ENCODE measurements at places on chromosomes 11 and 22.
A peak's percentile ranks its signal among the peaks of the same experiment; 100 is the strongest.

- peak; percentile 84 for DNase-seq
Measured at GRCh38 chr22:20155330-20156041, 4.6 kb upstream of the CCDC188 start.

GRCh38 chr11:65565624-65566453 is 4.4 kb upstream of the ZNRD2 start:
- peak; percentile 71 for DNase-seq

GRCh38 chr11:32099516-32099915 is 8.6 kb downstream of the RCN1 start:
- no peak for DNase-seq

GRCh38 chr11:4060182-4060923 is 34.2 kb upstream of the RRM1 start:
- no peak for DNase-seq

DNA sequence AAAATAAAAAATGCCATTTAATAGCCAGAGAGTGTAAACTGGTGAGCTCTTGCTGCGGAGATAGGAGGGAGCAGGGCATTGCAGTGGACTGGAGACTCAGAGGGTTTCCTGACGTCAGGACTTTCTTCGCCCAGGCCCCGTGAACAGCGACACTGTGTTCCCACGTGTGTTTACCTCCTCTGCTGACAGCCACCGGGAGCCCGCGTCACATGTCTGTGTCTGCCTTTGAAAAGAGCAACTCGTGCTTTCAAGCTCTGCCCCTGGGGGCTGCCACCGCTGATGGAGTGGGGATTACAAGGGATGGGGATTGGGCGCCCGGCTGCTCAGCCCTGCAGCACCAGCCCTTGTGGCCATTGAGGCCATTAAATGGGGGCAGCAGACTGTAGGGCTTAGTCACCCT is 3.3 kb downstream of the TANGO2 start:
- no peak for DNase-seq

DNA sequence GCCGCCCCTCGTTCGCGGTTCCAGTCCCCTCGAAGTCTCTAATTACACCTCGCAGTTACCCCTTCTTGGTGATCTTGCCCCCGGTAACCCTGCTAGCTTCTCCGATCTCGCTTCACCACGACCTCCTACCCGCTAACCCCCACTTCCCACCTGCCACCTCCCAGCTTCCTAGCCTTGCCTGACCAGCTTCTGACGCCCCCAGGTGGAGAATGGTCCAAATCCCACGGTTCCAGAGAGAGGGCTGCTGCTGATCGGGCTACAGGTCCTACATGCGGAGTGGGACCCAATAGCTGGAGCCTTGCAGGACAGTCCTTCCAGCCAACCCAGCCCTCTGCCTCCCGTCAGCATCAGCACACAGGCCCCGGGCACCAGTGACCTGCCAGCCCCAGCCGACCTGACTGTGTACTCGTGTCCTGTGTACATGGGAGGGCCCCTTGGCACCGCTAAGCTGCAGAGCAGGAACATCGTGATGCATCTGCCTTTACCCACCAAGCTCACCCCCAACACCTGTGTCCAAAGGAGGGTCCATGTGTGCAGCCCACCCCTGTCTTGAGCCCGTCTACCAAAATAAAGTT is 31.9 kb downstream of the RRP8 start:
- DNase-seq: no peak

GRCh38 chr22:20551805-20552442 is 44.5 kb downstream of the MED15 start:
- DNase-seq: no peak

GRCh38 chr11:134417871-134418840 is 6.1 kb upstream of the B3GAT1 start:
- DNase-seq: peak; percentile 47

DNA sequence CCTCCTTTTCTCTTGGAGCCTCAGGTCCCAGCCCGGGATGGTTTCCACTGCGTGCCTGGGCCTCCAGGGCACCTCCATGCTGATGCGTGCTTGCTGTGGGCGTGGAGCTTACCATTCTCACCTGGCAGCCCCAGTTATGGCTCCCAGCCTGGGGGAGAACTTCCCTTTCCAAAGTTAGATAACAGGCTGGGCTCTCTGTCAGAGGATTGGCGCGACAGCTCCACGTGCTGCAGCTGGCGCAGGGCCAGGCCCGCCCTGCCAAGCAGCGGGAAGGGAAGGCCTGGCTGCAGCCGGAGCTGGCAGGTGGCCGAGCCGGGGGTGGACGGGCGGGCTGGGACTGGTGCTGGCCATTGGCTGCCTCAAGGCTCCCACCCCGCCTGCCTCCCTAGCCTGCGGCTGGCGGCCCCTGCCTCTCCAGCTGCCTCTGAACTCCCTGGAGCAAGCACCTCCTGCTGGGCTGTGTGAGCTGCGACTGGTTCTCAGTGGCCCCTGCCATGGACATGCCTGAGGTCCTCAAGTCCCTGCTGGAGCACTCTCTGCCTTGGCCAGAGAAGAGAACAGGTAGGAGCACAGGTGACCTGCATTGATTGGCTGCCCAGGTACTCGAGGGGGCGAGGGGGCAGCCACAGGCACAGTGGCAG is 14.6 kb upstream of the TEF start:
- peak; percentile 96 for DNase-seq

GRCh38 chr11:8285228-8285627 is 21.6 kb upstream of the LMO1 start:
- no peak for DNase-seq

- DNase-seq: no peak
Measured at GRCh38 chr11:123904932-123905331, 3.0 kb downstream of the OR8D4 start.

DNA sequence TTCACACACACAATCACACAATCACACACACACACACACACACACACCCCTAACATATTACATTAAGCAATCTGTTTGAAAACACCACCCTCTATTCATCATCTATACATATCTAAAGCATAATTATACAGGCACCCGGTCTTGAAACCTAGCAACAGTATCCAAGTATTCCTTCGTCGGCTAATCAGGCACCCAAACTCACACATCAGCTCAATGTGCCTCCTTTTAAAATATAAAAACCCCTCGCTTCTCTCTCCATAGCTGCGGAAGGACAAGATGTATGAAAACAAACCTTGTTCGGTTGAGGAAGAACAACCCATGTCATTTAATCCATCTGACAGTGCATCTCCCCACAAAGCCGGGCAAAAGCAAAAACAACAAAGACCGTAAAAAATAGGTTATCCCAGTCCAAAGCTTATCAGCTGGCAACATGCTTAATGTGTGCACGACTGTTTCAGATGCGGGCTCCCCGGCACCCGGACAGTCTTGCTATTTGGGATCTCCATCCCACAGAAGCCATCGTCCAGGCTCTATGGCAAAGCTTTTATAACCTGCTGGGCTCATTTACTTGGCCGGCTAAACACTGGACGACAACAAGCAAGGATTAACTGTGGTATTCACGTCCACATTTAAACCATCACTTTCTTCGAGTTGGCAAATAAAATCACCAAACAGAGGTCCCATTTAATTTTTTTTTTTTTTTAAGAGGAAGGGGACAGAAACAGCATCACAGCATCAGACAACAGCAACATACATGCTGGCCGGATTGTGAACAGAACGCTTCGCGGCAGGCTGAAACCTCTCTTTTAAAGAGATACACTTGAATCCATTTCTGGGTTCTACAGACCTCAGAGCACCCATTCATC is 365.5 kb downstream of the SHANK2 start:
- DNase-seq: no peak

GRCh38 chr11:120527111-120527761 is 15.7 kb downstream of the GRIK4 start:
- DNase-seq: peak; percentile 48

GRCh38 chr11:64803846-64804345 is 882 bp upstream of the MAP4K2 start:
- DNase-seq: peak; percentile 35

GRCh38 chr11:100876815-100877520 is 189.9 kb downstream of the ARHGAP42 start:
- DNase-seq: peak; percentile 82

GRCh38 chr11:64285885-64286800 is 495 bp downstream of the GPR137 start:
- peak; percentile 33 for DNase-seq

DNA sequence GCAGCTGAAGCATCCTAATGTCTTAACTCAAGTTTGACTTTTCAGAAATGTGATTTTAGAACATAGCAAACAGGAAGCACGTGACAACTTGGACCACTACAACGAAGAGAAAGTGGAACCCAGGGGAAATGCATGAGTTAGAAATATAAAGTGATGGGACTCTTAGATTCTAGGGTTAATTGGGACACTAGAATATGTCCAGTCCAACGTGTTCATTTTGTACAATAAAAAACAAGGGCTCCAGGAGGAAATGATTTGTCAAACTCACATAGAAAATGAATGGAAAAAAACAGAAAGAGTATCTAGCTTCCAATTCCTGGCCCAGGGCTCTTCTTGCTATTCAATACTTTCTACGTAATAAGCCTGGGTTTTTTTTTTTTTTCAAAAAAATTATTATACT is 30.7 kb downstream of the TIMP3 start:
- no peak for DNase-seq

DNA sequence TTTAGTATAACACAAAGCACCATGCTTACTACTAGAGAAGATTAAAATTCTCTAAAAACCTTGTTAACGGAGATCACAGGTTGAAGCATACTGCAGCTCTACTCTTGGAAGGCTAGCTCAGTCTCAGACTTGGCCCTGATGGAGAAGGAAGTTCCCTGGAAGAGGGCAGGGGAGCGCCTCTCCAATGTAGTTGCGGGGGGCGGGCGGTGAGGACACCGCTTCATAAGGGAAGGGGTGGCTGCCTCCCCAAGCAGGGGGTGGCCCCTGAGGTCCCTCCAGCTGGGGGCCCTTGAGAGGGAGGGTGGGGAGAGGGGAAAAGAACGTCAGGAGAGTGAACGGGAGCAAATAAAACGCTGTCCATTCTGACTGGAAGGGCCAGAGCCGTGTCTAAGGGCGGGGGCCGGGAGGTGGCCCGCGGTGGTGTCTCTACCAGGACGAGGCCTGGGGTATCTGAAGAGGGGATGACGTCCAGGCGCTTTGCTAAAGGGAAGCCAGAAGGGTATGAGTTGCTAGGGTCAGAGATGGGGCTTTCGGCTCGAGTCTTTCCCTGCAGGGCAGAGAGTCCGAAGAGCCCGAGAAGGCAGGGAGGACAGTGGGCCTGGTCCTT is 553 bp upstream of the USP47 start:
- DNase-seq: peak; percentile 23

DNA sequence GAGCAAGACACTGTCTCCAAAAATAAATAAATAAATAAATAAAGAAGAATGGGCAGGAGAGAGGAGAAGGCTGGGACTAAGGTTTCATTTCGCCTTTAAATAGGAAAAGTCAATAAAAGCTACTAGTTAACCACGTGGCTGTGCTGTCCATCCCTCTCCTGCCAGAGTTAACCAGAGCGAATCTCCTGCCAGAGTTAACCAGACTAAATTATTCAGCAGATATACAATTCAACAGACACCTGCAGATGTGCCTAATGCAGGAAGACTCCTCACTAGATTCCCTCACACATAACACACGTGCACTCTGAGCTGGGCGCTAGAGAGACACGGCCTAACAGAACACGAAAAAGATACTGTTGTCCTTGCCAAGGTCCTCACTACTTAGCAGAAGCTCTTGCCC is 156.1 kb downstream of the IGLL1 start:
- no peak for DNase-seq

DNA sequence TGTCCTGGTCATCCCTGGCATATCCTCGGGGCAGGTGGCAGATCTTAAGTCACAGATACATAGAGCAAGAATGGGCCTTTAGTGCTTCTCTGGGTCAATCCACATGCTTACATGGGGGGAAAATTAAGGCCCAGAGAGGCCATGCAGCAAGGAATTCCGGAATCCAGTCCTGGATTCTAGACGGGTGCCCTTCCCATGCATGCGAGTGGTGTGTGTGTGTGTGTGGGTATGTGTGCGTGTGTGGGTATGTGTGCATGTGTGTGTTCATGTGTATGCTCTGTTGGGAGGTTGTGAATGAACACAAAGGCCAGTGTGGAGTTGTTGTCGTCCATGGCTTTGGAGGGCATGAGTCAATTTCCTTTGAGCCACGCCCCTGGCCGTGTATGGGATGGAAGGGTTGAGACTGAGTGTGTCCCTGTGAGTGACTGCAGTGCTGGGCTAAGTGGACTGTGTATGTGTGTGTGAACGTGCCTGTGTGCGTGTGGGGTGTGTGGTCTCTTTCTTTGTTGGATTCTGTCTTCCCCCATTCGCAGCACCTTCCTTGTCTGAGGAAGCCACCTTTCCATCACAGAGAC is 33.4 kb upstream of the EIF3D start:
- peak; percentile 85 for DNase-seq

DNA sequence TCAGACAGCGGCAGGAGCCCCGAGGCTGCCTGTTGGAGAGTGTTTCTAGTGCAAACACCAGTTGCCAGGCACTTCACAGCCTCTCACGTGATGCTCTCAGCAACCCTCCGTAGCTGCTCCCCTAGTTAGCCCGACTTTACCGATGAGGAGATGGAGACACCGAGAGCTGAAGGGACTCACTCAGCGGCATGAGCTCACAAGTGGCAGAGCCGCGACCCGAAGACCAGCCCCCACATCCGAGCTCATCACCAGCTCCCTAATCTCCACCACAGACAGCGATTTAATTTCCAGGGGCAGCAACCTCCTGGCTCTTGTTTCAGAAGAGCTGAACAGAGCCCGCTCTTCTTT is 28.7 kb upstream of the RTL6 start:
- DNase-seq: no peak

- peak; percentile 46 for DNase-seq
Measured at GRCh38 chr11:36817336-36817965, 219.4 kb upstream of the RAG2 start.

- no peak for DNase-seq
Measured at GRCh38 chr11:17773674-17774073, 39.1 kb downstream of the KCNC1 start.

DNA sequence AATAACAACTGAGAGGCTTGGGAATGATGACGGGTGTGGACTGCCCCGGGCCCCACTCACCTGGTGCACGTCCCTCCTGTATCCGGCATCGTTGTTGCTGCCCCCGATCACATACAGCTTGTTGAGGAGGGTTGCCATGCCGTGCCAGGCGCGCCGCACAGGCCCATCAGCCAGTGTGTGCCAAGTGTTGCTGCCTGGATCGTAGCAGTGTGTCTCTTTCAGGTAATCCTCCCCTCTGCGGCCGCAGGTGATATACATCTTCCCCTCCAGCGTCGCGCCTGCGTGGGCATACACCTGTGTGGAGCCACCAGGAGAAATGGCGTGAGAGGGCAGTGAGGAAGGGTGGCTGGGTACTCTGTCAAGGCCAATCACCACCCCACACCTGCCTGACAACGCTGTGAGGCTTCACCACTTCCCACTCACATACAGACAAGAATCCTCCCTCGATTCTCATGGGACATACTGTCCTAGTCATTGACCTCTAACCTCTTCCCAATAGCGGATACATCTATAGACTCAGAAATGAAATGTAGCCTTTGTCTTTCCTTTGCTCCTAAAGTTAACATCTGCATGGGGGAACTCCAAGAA is 8.9 kb upstream of the SCARF2 start:
- no peak for DNase-seq
